ENCODE measurements at places on chromosomes 7 and 10. TPM values are rescaled to one million over a fixed set of nuclear protein-coding genes. Genes with fewer than 3 reads are reported as not detected.

UCMA gene
- total RNA-seq = not detected

ZNF138 gene
- total RNA-seq = 9.4 TPM

OPN1SW gene
- total RNA-seq = not detected

TMEM196 gene
- not detected for total RNA-seq

CPA5 gene
- 3.2 TPM for total RNA-seq

CHCHD1 gene
- 36.2 TPM for total RNA-seq

OR2A12 gene
- not detected for total RNA-seq

SP8 gene
- not detected for total RNA-seq

CYP26A1 gene
- not detected for total RNA-seq

ZNF503 gene
- total RNA-seq = 0.38 TPM

SEMA3D gene
- not detected for total RNA-seq

HOXA1 gene
- total RNA-seq = 0.15 TPM

RPEL1 gene
- 0.08 TPM for total RNA-seq

CPA4 gene
- not detected for total RNA-seq

OR13A1 gene
- total RNA-seq = not detected

NEUROD6 gene
- not detected for total RNA-seq

NODAL gene
- total RNA-seq = not detected

AZGP1 gene
- not detected for total RNA-seq

CARD11 gene
- total RNA-seq = 82.5 TPM

MMP21 gene
- total RNA-seq = not detected

CLCN1 gene
- not detected for total RNA-seq

CHAT gene
- total RNA-seq = not detected

LIPM gene
- total RNA-seq = not detected

SLC29A4 gene
- 0.25 TPM for total RNA-seq

NRAP gene
- not detected for total RNA-seq

ZPBP gene
- 0.42 TPM for total RNA-seq
